ENCODE measurements at places on chromosomes 11 and 22.

- no peak for DNase-seq
Observed at GRCh38 chr11:62846177-62846576, 6.8 kb upstream of the WDR74 start.

DNA sequence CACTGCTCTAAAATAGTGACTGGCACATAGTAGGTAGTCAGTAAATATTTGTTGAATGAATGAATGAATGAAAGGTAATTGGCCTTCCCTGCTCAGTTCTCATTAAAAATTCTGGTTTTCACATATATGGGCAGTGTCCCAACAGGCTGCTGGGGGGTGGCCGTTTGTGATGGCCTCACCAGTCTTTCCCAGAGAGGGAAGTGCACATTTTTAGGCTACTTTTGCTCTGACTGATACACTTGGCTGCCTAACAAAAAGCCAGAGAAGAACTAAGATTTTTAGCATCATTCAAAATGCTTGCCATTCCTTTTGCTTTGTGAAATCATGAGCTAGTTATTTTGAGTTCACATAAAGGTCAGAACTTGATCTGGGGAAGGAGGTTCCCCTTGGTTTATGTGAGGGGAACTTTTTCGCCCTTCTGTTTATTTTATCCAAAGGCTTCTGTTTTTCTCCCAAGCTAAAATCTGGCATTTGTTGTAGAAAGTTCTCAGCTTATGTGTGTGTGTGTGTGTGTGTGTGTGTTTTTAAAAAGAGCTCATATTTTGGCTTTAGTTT, 83.1 kb downstream of the PTPRJ start:
- DNase-seq = no peak

DNA sequence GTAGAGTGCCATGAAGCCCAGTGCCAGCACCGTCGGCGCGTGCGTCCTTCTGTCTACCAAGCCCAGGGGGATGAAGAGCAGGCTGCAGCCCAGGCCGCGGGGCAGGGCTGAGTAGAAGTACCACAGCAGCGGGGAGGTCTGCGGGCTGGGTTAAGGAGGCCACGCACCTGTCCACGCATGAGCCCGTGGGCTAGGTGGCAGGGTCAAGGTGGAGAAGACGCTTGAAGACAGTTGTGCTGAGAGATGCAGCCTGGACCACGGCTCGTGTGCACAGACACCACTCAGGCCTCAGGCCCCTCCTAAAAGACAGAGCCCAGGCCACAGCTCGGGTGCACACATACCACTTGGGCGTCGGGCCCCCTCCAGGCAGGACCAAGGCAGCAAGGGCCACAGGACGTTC, 10.4 kb downstream of the ALG12 start:
- DNase-seq = no peak

DNA sequence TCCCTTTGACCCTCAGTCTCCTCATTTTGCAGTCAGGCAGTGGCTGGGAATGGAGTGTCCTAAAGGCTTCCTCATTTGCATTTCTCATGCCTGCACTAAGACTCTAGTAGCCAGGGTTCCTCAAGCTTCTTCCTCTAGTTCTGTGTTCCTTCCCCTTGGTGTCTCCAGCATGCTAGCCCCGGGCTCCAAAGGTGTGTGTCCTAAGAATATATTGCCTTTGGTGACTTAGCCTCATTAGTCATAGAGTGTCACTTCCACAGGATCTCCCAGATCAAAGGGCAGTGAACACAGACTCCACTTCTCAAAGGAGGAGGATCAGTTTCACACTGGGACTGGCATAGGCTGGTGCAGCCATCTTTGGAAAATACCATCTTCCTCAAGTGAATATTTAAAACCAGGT, 21.4 kb upstream of the ACER3 start:
- DNase-seq = no peak

- no peak for DNase-seq
Observed at GRCh38 chr22:42613872-42614301, 796 bp downstream of the POLDIP3 start.

Data from naive thymus-derived CD8-positive, alpha-beta T cell (primary cell).